Activated T-cell treated with anti-CD3 and anti-CD28 coated beads for 48 hours (primary cell): ENCODE measurements at places on chromosomes 3 and 15.
A peak's percentile ranks its signal among the peaks of the same experiment; 100 is the strongest.

GRCh38 chr15:91040856-91041255, 18.5 kb upstream of the VPS33B start:
- DNase-seq: no peak

DNA sequence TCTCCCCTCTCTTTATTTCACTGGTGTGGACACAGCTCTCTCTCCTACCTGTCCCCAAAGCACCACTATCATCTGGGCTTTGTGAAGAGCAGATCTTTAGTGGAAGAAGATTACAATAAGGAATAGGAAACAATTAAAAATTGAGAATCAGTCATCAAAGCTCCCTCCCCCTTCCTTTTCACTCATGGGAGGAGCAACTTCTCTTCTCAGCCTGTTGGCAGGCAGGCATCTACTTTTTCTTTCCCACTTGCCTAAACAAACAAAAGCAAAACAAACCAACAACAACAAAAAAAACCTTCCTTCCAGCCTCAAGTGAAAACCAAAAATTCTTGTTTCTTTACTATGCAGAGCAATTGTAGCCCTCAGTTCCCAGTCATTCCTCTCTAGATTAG, 125.5 kb upstream of the BHLHE40 start:
- no peak for DNase-seq

DNA sequence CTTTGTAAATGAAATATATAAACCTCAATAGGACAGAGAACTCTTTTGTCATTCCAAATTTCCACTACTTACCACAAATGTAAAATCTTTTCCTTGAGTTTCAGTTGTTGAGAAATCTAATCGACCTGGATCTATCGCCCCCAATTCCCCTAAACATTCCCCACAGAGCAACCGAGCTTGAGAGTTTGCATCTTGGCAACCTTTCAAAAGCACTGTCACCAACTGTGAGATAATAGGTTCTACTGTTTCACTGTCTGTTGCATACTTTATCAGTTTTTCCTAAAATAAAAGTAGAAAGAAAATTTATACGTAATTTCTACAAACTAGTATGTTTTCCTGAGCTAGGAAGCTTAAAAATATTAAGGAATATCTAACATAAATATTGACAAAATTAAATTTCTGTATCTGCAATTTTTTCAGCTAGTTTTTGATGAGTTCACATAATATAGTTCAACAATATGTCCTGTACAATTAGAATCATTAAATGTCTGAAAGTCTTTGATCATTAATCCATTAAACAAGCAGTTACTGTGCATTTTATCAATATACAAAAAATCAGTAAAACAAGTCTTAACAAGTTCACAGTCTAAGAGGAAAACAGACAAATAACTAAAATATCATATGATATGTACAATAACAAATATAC, 54.5 kb downstream of the ATR start:
- DNase-seq: no peak

- no peak for DNase-seq
These were observed 4.9 kb upstream of the SLC6A6 start for GRCh38 chr3:14397531-14397930.

DNA sequence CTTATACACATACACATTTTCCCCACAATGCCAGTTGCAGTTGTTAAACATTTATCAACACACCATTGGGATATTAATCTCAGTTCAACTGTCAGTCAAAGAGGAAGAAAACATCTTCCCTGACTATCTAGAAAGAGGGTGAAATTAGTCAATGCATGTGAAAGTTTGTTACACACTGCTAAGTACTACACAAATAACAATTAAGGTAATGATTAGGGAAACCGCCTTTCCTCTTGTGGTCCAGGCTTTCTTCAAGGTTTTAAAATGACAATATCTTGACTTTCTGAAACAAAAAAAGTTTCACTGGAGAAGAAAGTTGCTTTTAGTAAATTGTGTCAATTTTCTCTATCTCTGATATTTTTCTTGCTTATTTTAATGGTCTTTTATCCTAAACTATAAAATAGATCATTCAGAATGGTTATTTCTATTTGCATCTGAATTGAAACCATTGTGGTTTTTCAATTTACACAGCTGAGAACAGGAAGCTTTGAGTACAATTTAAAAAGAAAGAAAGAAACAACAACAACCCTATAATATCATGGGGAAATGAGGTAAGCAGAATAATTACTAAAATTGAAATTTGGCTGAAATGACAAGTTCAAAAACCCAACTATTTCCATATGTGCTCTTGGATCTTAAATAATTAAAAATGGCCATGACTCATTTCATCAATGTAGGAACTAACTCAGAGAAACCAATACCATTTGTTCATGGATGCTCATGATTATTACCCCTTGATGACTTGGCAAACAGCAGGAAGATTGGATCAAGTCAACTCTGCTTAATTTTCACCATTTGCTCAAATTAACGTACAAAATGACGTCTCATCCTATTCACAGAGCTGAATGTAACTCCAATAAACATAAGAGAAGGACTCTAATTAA, 31.7 kb downstream of the GPR149 start:
- no peak for DNase-seq

DNA sequence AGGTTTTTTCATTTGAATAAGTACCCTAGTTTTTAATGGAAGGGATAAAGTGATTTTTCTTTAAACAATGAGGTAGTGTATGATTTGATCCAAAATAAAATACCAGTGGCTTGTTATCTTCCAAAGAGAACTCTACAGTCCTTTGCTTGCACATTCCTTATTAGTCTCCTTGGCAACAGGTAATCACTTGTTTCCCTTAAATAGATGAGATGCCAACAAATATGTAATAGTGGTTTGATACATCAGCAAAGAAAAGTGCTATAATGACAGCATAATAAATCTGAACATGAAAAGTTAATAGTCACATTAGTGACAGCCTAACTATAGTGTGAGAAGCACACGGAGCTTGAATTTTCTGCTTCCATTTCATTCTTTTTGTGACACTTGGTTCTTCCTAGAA, 360.2 kb downstream of the ZNF385D start:
- DNase-seq: no peak

GRCh38 chr15:67892559-67893377, 52.9 kb upstream of the RNU6-1 start:
- no peak for DNase-seq

- DNase-seq: no peak
These were observed 120.7 kb upstream of the LINGO1 start for GRCh38 chr15:77753281-77753873.

GRCh38 chr3:88595026-88595425, 445.3 kb downstream of the C3orf38 start:
- no peak for DNase-seq

- DNase-seq: no peak
These were observed 8.7 kb downstream of the SPSB4 start for GRCh38 chr3:141059816-141060215.

GRCh38 chr3:110027446-110028080, 690.2 kb upstream of the DPPA4 start:
- no peak for DNase-seq

GRCh38 chr3:193805448-193805847, 212.4 kb downstream of the OPA1 start:
- DNase-seq: no peak

DNA sequence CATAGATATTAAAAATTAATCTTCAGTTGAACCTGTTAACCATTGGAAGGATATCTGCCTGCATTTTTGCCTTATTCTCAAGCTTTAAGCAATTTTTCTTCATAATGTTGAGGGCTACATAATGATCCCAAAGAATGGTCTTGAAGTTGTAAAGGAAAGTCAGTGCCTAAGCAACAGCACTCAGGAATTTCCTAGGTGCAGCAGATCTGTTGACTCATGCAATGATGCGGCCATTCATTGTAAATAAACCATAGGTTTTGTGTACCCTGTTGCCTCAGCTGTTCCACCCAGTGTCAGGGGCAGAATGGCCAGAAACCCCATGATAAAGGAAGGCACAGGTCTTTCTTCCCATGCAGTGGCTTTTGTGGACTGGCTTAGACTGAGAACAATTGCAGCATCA, 78.4 kb upstream of the TRIM42 start:
- DNase-seq: no peak

GRCh38 chr3:106120356-106120755, 251.5 kb upstream of the CBLB start:
- DNase-seq: no peak

DNA sequence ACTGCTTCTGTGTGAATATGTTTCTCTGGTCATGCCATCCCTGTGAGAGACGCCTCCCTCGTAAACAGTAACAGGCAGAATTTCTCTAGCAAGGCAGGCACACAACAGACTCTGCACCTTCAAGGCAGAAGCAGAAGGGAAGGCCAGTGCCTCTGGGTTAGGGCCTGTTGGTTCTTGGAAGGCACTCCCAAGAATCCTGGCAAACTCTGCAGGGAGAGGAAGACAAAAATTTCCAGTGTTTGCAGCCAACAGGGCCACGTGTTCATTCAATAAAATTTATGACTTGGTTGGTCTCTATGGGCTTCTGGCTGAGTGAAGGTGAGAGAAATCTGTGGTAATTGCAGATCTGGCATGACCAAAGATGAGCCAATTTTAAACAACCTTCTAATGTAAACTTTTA, 39.3 kb downstream of the NFKBIZ start:
- no peak for DNase-seq

GRCh38 chr15:73578026-73578425, 55.2 kb downstream of the NPTN start:
- no peak for DNase-seq

GRCh38 chr15:40584191-40584590, 9.9 kb upstream of the KNL1 start:
- DNase-seq: no peak

- no peak for DNase-seq
These were observed 11.2 kb upstream of the NTRK3 start for GRCh38 chr15:88267720-88268119.

GRCh38 chr3:141346839-141347238, 21.5 kb upstream of the ZBTB38 start:
- DNase-seq: no peak

- no peak for DNase-seq
These were observed 77.9 kb upstream of the DCLK3 start for GRCh38 chr3:36842275-36842674.

DNA sequence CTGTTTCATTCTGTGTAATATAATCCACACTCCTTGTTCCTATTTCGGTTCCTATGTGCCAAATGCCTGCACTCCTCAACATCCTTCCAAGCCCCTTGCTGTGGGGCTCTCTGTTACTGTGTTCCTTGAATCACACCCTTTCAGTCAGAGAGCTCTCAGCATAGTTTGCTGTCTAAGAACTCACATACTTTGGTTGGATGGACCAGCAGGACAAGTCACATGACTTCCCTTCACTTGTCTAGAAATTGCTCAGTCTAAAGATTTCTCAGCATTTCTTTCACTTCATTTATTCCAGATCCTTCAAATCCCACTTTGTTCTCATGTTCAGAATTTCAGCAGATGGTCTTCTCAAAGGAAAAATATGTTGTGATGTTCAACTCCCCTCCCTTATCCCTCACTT, 203.5 kb upstream of the PFN2 start:
- DNase-seq: no peak

DNA sequence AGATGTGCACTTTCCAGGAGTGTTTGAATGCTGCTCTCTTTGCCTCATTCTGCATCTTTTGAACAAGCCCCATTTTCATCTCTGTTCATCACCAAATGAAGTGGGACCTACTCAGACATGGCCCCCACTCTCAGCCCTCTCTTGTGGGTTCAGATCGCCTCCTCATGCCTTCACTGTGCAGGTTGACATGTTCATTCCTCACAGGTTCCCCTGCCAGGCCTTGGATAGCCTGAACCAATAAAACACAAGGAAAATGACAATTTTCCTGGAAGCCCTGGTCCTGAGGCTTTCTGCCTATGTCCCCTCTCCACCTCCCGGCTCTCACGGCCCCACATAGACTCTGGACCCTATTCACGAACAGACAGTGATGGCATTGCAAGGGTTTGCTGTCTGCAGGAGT, 17.7 kb downstream of the KLF15 start:
- DNase-seq: no peak

DNA sequence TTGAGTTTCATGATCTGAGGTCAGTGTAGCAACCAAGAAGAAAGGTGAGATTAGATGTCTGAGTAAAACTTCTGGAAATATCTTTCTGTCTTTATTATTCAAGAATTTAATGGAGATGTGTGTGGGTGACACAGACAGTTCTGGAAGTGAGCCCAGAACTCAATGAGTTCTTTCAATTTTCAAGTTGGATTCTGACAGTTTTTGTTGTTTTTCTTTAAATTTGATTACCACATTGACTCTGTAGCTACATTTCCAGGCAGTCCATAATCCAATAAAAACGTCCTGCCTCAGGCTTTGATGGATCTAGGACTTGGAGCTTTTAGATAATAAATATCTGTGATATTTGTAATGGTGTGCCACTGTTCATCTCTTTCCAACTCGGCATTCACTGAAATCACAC, 3.9 kb upstream of the PARP14 start:
- DNase-seq: no peak

- DNase-seq: no peak
These were observed 755.5 kb downstream of the GBE1 start for GRCh38 chr3:81005992-81006391.

DNA sequence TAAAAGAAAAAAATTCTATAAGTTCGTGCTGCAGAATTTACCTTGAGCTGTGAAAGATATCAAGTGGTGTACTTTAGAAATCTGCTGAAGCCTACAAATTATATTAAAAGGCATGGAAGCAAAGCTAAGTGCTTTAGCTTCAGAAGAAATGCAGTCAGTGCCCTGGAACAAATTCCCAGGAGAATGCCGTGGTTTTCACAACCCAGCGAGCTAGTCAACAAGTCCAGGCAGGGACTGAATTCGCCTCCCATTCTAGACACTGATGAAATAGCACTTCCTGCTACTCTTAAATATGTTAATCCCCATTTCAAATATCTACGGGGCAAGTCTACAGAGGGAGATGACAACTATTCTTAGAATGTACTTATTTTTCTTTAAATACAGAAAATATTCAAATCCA, 326.4 kb upstream of the IGF1R start:
- no peak for DNase-seq

- no peak for DNase-seq
These were observed 178.8 kb downstream of the KLHL25 start for GRCh38 chr15:85615930-85616329.

GRCh38 chr3:127495821-127496655, 94.5 kb downstream of the TPRA1 start:
- no peak for DNase-seq

- no peak for DNase-seq
These were observed 685 bp upstream of the FOXB1 start for GRCh38 chr15:60003243-60004008.

DNA sequence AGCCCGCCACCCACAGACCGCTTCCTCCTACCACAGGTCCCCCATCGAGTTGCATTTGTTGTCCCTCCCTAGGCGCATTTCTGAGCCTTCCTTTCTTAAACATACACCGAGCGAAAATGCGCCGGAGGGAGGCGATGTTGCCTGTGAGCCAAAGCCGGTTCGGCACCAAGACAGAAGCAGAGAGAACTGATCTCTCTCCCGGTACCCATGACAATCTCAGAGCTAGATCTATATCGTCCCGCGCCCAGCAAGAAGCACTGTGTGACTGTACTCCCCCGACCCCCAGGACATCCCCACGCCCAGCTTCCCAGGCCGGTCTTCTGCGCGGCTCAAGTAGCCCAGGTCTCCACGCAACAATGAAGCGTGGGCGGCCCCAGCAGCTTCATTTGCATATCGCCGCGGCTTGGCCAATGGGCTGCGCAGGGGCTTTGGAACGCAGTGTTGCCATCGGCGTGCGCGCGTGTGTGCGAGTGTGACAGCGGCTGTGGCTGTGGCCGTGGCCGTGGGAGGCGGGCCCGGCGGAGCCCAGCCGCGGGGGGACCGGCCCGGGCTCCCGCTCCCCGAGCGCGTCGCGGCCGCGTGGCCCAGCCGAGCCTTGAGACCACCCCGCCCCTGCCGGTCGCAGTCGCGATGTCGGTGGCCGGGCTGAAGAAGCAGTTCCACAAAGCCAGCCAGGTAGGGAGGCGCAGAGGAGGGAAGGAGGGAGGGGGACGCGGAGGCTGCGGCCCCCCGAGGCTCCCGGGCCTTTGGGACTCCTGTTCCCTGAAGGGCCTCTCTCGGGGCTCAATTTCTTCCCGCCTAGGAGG, at the start of gene SH3GL3:
Gene SH3GL3, plus strand, starts transcription at position 438 of the 806 bp plus-strand sequence. Its CDS starts 193 bp downstream, at position 631.
- peak; percentile 58 for DNase-seq
